ENCODE measurements at places on chromosomes 6 and 20.

- DNase-seq = no peak
These were observed 123.8 kb downstream of the BANF2 start for GRCh38 chr20:17823409-17824144.

GRCh38 chr6:56555438-56555872, 87.2 kb downstream of the DST start:
- no peak for DNase-seq

GRCh38 chr6:2767657-2768524, 2.7 kb downstream of the WRNIP1 start:
- no peak for DNase-seq

GRCh38 chr6:158002951-158003853, 21.5 kb downstream of the SYNJ2 start:
- no peak for DNase-seq

DNA sequence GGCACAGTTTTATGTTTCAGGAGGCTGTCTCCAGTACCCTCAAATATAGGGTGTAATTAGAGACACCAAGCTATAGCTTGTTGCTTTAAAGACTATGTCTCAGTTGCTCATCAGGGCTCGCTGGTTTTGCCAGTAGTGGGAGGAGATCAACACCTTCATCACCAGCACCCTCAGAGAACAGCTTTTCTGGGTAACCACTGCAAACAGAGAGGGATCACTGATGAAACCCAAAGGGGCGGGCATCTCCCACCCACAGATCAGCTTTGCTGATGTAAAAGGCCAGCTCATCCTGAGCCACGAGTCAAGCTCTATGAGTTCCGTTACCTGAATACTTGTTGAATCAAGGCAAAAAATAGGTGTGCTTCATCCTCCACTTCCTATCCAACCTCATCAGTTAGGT, 187.7 kb downstream of the AIG1 start:
- DNase-seq = no peak

GRCh38 chr6:39819228-39819627, 27.1 kb downstream of the DAAM2 start:
- DNase-seq = no peak

GRCh38 chr6:107807196-107807811, 16.8 kb downstream of the SCML4 start:
- DNase-seq = no peak

DNA sequence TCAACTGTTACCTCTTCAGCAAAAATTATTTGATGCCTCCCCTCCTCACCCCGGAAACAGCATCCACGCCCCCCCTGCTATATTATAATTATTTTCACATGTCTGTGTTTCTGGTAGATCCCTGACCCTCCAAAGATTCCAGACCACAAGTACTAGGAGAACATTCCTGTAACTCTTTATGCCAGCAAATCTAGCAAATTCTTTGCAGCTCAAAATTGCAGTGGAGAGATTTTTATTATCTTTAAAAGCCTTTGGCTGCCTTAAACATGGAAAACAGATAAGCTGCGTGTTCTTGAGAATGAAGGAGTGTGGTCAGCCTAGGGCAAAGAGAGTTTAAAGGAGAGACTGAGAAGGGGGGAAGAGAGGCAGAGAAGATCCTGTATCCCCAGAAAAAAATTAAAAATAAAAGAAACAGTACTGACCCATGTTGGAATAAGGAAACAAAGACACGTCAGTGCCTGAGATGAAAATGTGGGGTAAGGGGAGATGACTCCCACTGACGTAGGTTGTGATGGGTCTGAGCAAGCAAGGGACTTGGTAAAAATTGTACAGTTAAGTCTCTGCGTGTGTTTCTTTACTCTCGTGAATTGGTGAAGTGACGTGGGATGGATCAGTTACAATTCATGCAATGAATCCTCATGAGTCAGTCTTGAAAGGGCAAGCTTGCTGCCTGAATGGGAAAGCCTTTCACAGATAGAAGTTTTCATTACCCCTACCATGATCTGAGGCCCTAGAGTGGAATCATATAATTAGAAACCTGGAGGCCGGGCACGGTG, 8.3 kb downstream of the ID4 start:
- no peak for DNase-seq

DNA sequence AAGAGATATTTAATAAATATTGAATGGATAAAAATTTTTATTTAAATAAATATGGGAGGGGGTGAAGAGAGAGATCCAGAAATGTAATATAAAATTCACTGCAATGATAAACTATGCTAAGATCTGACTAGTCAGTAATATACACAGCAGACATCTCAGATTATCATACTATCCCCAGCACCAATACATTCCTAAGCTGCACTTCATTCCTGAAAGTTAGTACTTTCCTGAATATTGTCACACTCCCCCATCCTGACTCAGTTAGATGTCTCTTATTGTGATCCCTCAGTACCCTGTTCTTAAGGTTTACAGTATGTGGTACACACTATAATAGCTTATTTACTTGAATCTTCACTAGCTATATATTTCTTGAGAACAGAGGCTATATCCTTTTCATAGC, 88.3 kb upstream of the KCNQ5 start:
- DNase-seq = no peak

DNA sequence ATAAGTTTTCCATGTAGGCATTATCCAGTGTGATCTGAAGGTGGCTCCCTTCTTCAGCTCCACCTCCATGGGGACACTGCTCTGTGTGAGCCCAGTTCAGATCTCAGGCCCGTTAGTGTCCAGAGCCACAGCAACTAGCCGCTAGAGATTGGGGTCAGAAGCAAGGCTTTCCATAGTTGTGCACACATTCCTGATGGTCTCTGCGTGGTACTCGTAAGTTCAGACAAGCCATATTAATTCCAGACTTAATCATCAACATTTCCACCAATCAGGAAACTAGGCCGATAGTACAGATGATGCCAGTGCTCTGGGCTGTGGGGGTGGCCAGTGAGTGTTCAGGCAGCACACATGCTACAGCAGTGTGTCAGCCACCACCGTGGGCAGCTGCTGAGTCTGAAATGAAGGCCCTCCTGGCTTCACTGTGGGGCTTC, 17.5 kb upstream of the SYNCRIP start:
- peak; percentile 77 for DNase-seq

GRCh38 chr20:23655491-23656211, 17.9 kb upstream of the CST3 start:
- no peak for DNase-seq

All from T1000 (cell line).